Small intestine (tissue), 16 donors: ENCODE measurements at places on chromosomes 1 and 21. TPM values are rescaled to one million over a fixed set of nuclear protein-coding genes. Genes with fewer than 3 reads are reported as not detected.

The CNR2 gene
- polyA plus RNA-seq: not detected

GRCh38 chr21:42798106-42798505 is 81.2 kb downstream of the WDR4 start:
- no peak overlapping the region for H3K27ac ChIP-seq
- H3K4me1 ChIP-seq: no peaks in the 10 kb centered on the region
- no peaks in the 10 kb centered on the region for H3K27me3 ChIP-seq
- no peak for DNase-seq
- no peak overlapping the region for H3K4me3 ChIP-seq

DNA sequence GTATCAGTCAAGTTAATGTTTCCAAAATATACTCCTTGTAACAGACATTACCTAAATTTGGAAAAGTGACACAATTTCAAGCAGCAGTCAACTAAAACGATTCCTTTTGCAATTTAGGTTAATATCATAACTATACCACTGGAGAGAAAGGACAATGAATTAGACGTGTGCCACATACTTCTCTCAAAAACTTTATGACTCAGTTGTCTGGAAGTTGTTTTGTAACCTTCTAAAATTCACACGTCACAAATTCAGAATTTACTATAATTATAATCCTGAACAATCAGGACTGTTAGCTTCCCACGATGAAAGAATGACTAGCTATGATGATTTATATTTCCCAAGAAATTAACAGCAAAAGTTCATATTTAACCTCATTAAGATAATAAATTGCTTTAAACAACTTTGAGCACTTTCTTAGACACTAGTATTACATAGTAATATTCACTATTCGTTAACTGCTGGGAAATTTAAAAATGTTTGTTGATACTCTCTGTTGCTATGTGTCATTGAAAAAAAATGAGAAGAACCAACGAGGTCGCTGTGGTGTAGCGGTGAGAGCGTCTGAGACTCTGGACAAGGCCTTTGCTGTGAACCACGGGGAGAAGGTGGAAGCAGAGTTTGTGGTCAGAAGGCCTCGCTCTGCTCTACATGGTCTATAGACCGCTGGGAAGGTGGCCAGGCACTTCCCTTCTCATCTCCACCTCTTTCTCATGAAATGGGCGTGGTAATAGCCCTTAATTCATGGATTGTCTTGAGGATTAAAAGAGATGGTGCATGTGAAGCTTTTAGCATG is 27.9 kb upstream of the BATF3 start:
- peaks cover 13% of the 10 kb centered on the region for H3K4me1 ChIP-seq
- no peak for DNase-seq
- no peaks in the 10 kb centered on the region for H3K27me3 ChIP-seq
- no peaks in the 10 kb centered on the region for H3K36me3 ChIP-seq
- H3K27ac ChIP-seq: no peak overlapping the region

DNA sequence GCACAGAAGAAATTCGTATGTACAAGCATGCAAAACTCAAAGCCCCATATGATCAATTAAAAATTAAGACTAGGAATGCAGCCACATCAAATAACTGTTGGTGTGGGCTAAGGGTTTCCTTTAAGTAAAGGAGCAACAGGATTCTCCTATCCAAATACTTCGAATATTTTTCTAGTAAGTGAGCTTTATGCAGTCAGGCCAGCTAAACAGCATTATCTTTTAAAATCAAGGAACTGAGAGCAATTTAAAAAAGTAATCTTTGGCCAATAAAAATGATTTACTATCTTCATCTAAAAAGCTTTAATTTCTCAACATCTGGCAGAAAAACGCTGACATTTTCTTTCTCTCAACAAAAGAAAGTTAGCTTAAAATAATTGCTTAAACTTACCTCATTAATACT is 19.8 kb downstream of the CNN3 start:
- no peak overlapping the region for H3K4me3 ChIP-seq
- H3K36me3 ChIP-seq: no peaks in the 10 kb centered on the region
- H3K4me1 ChIP-seq: no peaks in the 10 kb centered on the region
- H3K27me3 ChIP-seq: no peaks in the 10 kb centered on the region
- no peak overlapping the region for H3K27ac ChIP-seq

GRCh38 chr1:235207209-235207565 is 46.1 kb upstream of the RBM34 start:
- H3K27ac ChIP-seq: no peak overlapping the region
- peak; percentile 9 for DNase-seq
- peaks cover 5% of the 10 kb centered on the region for H3K36me3 ChIP-seq
- no peaks in the 10 kb centered on the region for H3K27me3 ChIP-seq
- no peaks in the 10 kb centered on the region for H3K4me1 ChIP-seq

DNA sequence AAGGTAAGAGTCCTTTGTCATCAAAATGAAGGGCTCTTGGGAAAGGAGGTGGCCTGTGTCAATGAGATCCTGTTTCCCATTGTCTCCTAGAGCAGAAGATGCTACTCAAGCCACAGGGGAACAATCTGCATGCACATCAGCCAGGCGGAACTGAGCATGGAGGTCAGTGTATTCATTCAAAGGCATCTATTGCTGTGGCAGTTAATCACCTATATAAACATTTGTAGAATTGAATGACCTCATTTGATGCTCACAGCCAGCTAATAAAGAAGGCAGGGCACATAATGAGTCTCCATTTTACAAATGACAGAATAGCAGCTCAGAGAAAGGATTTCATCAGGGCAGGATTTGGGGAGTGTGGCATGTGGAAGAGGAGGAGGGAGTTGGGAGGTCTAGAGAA is 5.7 kb upstream of the FYB2 start:
- H3K4me3 ChIP-seq: no peak overlapping the region
- peaks cover 14% of the 10 kb centered on the region for H3K4me1 ChIP-seq
- peaks cover 2% of the 10 kb centered on the region for H3K27me3 ChIP-seq

The GPR161 gene
- polyA plus RNA-seq: 0.54 TPM

The SPRR2B gene
- polyA plus RNA-seq: not detected

GRCh38 chr1:237084341-237085077 is 42.5 kb downstream of the RYR2 start:
- H3K4me1 ChIP-seq: no peaks in the 10 kb centered on the region
- H3K27me3 ChIP-seq: no peaks in the 10 kb centered on the region
- H3K36me3 ChIP-seq: no peaks in the 10 kb centered on the region
- no peak for DNase-seq
- no peak overlapping the region for H3K4me3 ChIP-seq

DNA sequence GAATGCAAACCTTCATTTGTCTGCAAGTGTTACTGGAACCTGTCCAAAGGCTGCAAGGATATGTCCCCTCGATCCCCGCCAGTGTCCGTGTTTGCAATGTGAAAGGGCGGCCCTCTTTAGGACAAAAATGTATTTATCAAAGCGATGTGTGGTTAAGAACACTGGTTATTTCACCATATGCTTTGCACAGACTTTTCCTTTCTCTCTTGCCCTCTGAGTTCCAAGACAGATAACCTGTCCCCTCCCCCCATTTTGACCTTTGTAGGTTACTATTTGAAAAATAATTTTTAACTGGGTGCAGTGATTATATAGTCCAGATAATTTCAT is 1.8 kb downstream of the CHRM3 start:
- H3K27me3 ChIP-seq: no peaks in the 10 kb centered on the region
- no peak overlapping the region for H3K27ac ChIP-seq
- DNase-seq: peak; percentile 54
- no peaks in the 10 kb centered on the region for H3K4me1 ChIP-seq

The PLA2G5 gene
- polyA plus RNA-seq: 2.9 TPM

The CACNA1S gene
- not detected for polyA plus RNA-seq

GRCh38 chr1:22234476-22235030 is 91.7 kb upstream of the WNT4 start:
- no peak overlapping the region for H3K4me3 ChIP-seq
- H3K4me1 ChIP-seq: peaks cover 4% of the 10 kb centered on the region
- no peak overlapping the region for H3K27ac ChIP-seq
- no peaks in the 10 kb centered on the region for H3K27me3 ChIP-seq
- no peaks in the 10 kb centered on the region for H3K36me3 ChIP-seq

GRCh38 chr1:230400007-230400344 is 26.2 kb downstream of the PGBD5 start:
- no peak overlapping the region for H3K4me3 ChIP-seq
- H3K27me3 ChIP-seq: no peaks in the 10 kb centered on the region
- H3K4me1 ChIP-seq: no peaks in the 10 kb centered on the region
- DNase-seq: no peak

GRCh38 chr1:42979896-42980800 is 21.5 kb upstream of the SLC2A1 start:
- DNase-seq: peak; percentile 96
- no peaks in the 10 kb centered on the region for H3K4me1 ChIP-seq
- peak overlapping the region; percentile 29 for H3K4me3 ChIP-seq
- no peaks in the 10 kb centered on the region for H3K27me3 ChIP-seq
- H3K27ac ChIP-seq: peak overlapping the region; percentile 83

The SEMA4A gene
- 1.9 TPM for polyA plus RNA-seq

GRCh38 chr21:14607262-14607661 is 61.1 kb upstream of the SAMSN1 start:
- no peak overlapping the region for H3K27ac ChIP-seq
- no peaks in the 10 kb centered on the region for H3K36me3 ChIP-seq
- H3K27me3 ChIP-seq: no peaks in the 10 kb centered on the region
- no peaks in the 10 kb centered on the region for H3K4me1 ChIP-seq

GRCh38 chr1:31521761-31522555 is 54.4 kb upstream of the TINAGL1 start:
- H3K4me1 ChIP-seq: peaks cover 2% of the 10 kb centered on the region
- no peak overlapping the region for H3K27ac ChIP-seq
- no peaks in the 10 kb centered on the region for H3K36me3 ChIP-seq

DNA sequence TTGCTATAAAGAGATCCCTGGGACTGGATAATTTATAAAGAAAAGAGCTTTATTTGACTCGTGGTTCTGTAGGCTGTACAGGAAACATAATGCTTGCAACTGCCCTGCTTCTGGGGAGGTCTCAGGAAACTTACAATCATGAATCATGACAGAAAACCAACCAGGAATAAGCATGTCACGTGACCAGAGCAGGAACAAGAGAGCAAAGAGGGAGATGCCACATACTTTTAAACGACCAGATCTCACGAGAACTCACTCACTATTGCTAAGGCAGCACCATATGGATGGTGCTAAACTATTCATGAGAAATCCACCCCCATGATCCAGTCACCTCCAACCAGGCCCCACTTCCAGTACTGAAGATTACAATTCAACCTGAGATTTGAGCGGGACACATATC is 49.8 kb upstream of the RCC1 start:
- no peak overlapping the region for H3K27ac ChIP-seq
- no peaks in the 10 kb centered on the region for H3K27me3 ChIP-seq
- H3K4me3 ChIP-seq: no peak overlapping the region
- DNase-seq: no peak
- no peaks in the 10 kb centered on the region for H3K36me3 ChIP-seq

The WNT2B gene
- polyA plus RNA-seq: 3.6 TPM

The OR2G6 gene
- polyA plus RNA-seq: not detected

DNA sequence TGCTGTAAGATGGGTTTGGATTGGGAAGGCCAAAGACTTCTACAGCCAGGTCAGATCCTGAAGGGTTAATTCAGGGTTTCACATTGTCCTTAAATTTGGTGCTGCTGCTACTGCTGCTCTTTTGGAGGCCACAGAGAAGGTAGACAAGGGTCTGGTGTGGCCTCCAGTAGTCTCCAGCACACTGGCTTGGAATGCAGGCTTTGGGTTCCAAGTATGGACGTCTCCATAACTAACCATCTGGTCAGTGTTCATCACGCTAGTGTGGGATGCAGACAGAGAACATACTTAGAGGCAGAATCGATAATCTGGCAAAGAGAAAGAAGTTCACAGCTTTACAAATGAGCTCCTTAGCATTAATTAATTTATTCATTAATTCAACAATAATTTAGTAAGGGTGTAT is 154.1 kb downstream of the ZBTB18 start:
- H3K36me3 ChIP-seq: no peaks in the 10 kb centered on the region
- H3K4me1 ChIP-seq: no peaks in the 10 kb centered on the region
- no peak overlapping the region for H3K4me3 ChIP-seq
- DNase-seq: no peak

- no peak overlapping the region for H3K27ac ChIP-seq
- H3K4me1 ChIP-seq: peaks cover 29% of the 10 kb centered on the region
- H3K36me3 ChIP-seq: no peaks in the 10 kb centered on the region
- no peak overlapping the region for H3K4me3 ChIP-seq
- DNase-seq: no peak
Measured at GRCh38 chr1:15953791-15954241, 22.1 kb downstream of the ZBTB17 start.

DNA sequence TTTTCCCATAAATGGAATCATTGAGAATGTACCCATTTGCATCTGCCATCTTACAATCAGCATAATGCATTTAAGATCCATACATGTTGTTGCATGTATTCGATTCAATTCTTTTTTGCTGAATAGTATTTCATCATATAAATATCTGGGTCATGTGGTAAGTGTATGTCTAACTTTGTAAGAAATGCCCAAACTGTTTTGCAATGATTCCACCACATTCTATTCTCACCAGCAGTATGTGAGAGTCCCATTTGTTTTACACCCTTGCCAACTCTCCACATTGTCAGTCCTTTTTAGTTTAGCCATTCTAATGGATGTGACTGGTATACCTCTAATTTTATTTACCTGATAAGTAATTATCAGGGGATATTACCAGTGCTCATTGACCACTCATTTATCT is 115.8 kb upstream of the PBX1 start:
- no peak overlapping the region for H3K27ac ChIP-seq
- no peaks in the 10 kb centered on the region for H3K27me3 ChIP-seq
- no peaks in the 10 kb centered on the region for H3K4me1 ChIP-seq
- no peak overlapping the region for H3K4me3 ChIP-seq
- DNase-seq: no peak

GRCh38 chr1:177044390-177044789 is 120.1 kb downstream of the ASTN1 start:
- H3K36me3 ChIP-seq: no peaks in the 10 kb centered on the region
- no peak for DNase-seq
- no peaks in the 10 kb centered on the region for H3K4me1 ChIP-seq
- H3K27ac ChIP-seq: no peak overlapping the region

The CAMK1G gene
- polyA plus RNA-seq: not detected

The CELA2A gene
- 1.1 TPM for polyA plus RNA-seq

The LCE3E gene
- polyA plus RNA-seq: not detected

GRCh38 chr1:110086961-110087360 is 16.5 kb upstream of the ALX3 start:
- H3K4me1 ChIP-seq: no peaks in the 10 kb centered on the region
- no peak overlapping the region for H3K4me3 ChIP-seq
- DNase-seq: no peak
- peaks cover 2% of the 10 kb centered on the region for H3K27me3 ChIP-seq
- H3K36me3 ChIP-seq: no peaks in the 10 kb centered on the region

The GUCA2B gene
- 969 TPM for polyA plus RNA-seq

DNA sequence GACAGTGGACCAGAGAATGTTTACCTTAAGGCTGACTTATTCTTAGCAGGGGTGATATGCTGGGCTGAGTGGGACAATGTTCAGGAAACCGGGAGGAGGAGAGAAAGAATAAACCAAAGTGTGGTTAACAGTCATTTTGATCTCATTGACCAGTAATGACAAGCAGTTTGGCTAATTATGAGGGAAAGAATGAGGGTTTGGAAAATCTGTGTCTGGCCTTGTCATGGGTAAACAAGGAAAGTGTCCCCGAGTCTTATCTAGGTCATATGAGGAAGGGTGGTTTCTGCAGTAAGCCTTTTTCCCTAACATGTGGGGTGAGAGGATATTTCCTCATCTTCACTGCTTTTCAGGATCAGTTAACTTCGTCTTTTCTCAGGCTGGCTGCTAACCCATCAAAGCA is 155.0 kb downstream of the TPR start:
- H3K4me3 ChIP-seq: no peak overlapping the region
- no peaks in the 10 kb centered on the region for H3K4me1 ChIP-seq
- DNase-seq: no peak
- H3K27ac ChIP-seq: no peak overlapping the region
- H3K27me3 ChIP-seq: no peaks in the 10 kb centered on the region

The FBLIM1 gene
- 218 TPM for polyA plus RNA-seq

GRCh38 chr1:197170538-197170937 is 24.1 kb upstream of the ASPM start:
- H3K36me3 ChIP-seq: no peaks in the 10 kb centered on the region
- H3K4me3 ChIP-seq: no peak overlapping the region
- H3K27me3 ChIP-seq: no peaks in the 10 kb centered on the region
- H3K27ac ChIP-seq: no peak overlapping the region
- H3K4me1 ChIP-seq: peaks cover 4% of the 10 kb centered on the region

The TMEM51 gene
- polyA plus RNA-seq: 16.3 TPM
